ENCODE measurements at places on chromosomes 5 and 9. TPM values are rescaled to one million over a fixed set of nuclear protein-coding genes. Genes with fewer than 3 reads are reported as not detected.

DNA sequence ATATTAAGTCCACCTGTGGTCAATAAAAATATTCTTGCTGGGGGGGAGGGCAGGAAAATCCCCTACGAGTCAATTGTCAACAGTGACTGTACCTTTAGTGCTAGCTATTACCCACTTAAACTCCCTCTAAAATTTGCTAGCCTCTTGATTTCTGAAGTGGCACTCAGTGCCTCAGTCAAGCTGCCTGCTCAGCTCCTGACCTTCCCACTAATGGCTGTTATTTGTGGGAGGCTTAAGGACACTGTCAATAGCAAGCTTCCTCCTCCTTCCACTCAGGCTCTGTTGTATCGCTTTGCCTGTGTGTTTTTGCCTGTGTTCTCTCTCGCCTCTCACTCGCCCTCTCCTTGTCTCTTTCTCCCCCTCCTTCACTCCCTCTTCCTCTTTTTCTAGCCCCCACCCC is 140.8 kb downstream of the BNC2 start:
- no peaks in the 10 kb centered on the region for H3K27me3 ChIP-seq
- DNase-seq, result no peak
- H3K4me3 ChIP-seq, result no peak overlapping the region

DNA sequence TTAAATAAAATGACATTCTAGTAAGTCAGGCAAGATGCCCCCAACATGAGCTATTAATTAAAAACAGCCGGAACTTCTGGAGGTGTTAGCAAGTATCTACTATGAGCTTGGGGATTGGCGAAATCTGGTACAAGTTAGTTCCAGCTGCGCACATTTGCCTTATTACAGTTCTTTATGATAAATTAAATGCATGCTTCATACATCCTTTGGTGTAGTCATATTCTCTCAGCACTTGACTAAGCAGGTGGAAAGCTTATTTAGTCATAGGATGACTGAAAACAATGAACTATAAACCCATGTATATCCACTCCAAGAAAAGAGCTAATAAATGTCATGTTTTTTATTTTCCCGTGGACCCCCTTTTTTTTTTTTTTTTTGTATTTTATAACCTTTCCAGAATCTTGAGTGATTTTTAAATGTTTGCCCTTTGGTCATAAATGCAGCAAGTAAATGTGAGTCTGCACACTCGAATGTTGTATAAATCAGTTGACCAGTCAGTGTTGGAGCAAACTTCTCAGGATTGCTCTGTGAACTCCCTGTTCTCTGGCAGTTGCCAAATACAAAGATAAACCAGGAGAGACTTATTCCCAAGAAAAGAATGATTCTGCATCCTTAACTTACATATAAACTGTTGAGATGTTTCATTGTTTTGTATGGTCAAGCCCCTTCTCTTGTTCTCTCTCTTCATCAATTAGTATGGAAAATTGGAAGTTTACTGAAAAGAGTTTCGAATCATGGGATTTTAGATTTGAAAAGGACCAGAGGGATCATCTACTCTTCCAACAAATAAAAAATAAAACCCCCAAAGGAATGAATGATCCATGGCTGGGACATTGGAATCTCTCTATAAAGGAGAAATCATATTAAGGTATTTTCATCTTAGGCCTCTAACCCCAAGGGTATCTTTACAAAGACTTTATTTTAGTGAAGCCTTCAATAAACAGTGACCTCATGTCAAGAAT is 38.3 kb downstream of the PIK3R1 start:
- H3K4me3 ChIP-seq, result peak overlapping the region; percentile 6
- no peaks in the 10 kb centered on the region for H3K36me3 ChIP-seq
- no peaks in the 10 kb centered on the region for H3K27me3 ChIP-seq
- DNase-seq, result no peak

DNA sequence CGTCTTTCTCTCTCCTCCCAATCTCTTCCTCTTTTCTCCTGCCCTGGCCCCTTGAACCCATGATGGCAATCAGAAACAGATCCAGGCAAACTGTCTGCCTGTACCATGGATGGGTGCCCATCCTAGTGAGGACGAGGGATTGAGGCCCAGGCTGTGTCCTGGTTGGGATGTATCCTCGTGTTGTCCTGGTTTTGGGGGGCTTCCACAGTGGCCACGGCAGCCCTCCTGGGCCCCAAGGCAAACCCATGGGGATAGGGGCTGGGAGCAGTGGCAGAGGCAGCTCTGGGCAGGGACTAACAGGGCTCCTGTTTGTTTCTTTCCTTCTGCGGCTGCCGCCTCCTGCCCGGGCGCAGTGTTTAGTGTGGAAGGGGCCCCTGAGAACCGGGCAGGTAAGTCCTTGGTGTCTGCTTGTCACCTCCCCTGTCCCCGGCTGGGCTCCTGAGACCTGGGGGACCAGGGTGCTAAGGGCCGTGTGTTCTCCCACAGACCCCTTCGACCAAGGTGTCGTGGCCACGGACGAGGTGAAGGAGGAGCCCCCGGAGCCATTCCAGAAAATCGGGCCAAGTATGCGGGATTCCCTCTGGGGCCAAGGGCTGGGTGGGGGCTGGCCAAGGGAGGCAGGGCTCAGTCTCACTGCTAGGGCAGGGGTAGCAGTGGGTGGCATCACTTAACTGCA is 70.0 kb downstream of the AMBP start:
- no peak for DNase-seq
- no peak overlapping the region for H3K4me3 ChIP-seq
- H3K27me3 ChIP-seq, result no peaks in the 10 kb centered on the region
- H3K27ac ChIP-seq, result no peak overlapping the region
- H3K4me1 ChIP-seq, result peaks cover 8% of the 10 kb centered on the region
- H3K36me3 ChIP-seq, result peaks cover 4% of the 10 kb centered on the region

GRCh38 chr5:98557916-98558315 is 215.5 kb upstream of the RGMB start:
- no peaks in the 10 kb centered on the region for H3K36me3 ChIP-seq
- no peak for DNase-seq
- H3K27ac ChIP-seq, result no peak overlapping the region
- H3K4me3 ChIP-seq, result no peak overlapping the region
- H3K27me3 ChIP-seq, result no peaks in the 10 kb centered on the region

DNA sequence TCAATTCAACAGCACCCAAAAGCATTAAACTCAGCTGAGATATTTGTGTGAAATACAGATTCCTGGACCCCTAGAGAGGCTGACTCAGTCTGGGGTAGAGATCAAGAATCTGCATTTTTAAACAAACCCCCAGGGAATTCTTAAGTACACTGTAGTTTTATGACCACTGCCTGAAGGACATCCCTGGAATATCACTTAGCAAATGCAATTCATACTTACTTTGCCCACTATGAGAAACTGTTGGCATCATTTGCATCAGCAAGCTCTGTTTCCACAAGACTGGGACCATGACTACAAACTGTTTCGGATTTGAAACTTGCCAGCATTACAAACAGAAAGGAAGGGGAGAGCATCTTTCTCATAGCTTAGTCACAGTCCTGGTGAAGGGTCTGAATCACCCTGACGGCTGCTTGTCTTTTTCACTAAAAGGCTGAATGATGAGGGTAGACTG is 63.7 kb downstream of the MLLT3 start:
- no peak overlapping the region for H3K4me3 ChIP-seq
- H3K27ac ChIP-seq, result no peak overlapping the region
- no peak for DNase-seq
- H3K36me3 ChIP-seq, result no peaks in the 10 kb centered on the region

DNA sequence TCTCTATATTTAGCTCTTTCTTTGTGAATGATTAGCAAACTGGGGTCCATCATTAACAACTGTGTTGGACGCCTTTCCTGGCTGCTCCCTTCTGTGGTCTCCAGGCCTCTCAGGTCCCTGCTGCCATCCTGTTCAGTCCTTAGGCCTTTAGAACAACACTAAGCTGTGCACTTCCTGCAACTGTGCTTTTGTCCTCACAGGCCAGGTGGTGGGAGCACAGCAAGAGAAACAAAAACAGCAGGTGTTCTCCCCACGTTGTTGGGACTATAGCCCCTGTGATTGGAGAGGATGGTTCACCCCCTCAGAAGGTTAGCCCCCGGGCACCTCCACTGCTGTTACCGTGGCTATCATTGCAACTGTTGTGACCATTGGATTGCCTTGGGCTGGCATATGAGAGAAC is 41.7 kb upstream of the CLINT1 start:
- peaks cover 13% of the 10 kb centered on the region for H3K4me1 ChIP-seq
- H3K36me3 ChIP-seq, result no peaks in the 10 kb centered on the region
- no peak for DNase-seq
- H3K27ac ChIP-seq, result no peak overlapping the region
- no peaks in the 10 kb centered on the region for H3K27me3 ChIP-seq
- no peak overlapping the region for H3K4me3 ChIP-seq

- no peaks in the 10 kb centered on the region for H3K4me1 ChIP-seq
- no peaks in the 10 kb centered on the region for H3K36me3 ChIP-seq
- no peak for DNase-seq
- no peaks in the 10 kb centered on the region for H3K27me3 ChIP-seq
- no peak overlapping the region for H3K27ac ChIP-seq
- H3K4me3 ChIP-seq, result no peak overlapping the region
These were observed 394.5 kb downstream of the SPATA31D1 start for GRCh38 chr9:82382887-82383616.

Gene PSD2
- 0.14 TPM for total RNA-seq

Gene FCN2
- total RNA-seq, result not detected

DNA sequence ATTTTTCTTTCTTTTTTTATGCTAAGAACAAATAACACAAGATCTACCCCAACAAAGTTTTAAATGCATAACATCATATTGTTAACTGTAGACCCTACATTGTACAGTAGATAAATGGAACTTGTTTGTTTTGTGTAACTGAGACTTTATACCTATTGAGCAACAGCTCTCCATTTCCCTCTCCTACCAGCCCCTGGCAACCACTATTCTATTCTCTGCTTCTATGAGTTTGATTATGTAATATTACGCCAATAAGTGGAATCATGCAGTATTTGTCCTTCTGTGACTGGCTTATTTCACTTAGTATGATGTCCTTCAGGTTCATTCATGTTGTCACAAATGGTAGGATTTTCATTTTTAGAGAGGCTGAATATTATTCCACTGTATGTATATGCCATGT is 308.2 kb upstream of the PRR16 start:
- H3K4me1 ChIP-seq, result peaks cover 3% of the 10 kb centered on the region
- no peaks in the 10 kb centered on the region for H3K27me3 ChIP-seq
- no peaks in the 10 kb centered on the region for H3K36me3 ChIP-seq
- H3K27ac ChIP-seq, result no peak overlapping the region

- no peak overlapping the region for H3K4me3 ChIP-seq
- DNase-seq, result no peak
- H3K4me1 ChIP-seq, result no peaks in the 10 kb centered on the region
These were observed 30.0 kb downstream of the SNX30 start for GRCh38 chr9:112780450-112781036.

Gene ANKDD1B
- total RNA-seq, result not detected

Gene WNK2
- 4.7 TPM for total RNA-seq

DNA sequence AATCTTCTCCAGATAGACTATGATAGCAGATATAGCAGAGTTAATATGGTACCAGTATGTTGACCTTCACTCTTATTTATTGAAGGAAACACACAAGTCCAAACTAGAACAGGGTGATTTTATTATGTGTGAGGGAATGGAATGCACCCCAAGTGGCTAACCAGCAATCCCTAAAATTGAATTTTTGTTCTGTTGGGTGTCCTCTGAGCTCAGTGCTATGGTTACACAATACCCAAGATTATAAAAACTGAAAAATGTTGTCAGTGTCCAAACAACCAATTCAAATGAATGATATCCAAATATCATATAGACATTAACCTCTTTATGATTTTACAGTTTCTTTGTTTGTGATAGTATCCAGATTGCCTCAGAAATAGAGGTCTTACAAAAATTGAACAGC is 60.9 kb downstream of the NNT start:
- DNase-seq, result no peak
- H3K36me3 ChIP-seq, result peaks cover 6% of the 10 kb centered on the region
- H3K4me1 ChIP-seq, result peaks cover 9% of the 10 kb centered on the region
- H3K4me3 ChIP-seq, result no peak overlapping the region
- H3K27ac ChIP-seq, result no peak overlapping the region

Gene UBQLN1
- 107 TPM for total RNA-seq

GRCh38 chr5:172082180-172082579 is 75.7 kb upstream of the FBXW11 start:
- H3K27me3 ChIP-seq, result no peaks in the 10 kb centered on the region
- H3K4me1 ChIP-seq, result no peaks in the 10 kb centered on the region
- no peak overlapping the region for H3K27ac ChIP-seq

DNA sequence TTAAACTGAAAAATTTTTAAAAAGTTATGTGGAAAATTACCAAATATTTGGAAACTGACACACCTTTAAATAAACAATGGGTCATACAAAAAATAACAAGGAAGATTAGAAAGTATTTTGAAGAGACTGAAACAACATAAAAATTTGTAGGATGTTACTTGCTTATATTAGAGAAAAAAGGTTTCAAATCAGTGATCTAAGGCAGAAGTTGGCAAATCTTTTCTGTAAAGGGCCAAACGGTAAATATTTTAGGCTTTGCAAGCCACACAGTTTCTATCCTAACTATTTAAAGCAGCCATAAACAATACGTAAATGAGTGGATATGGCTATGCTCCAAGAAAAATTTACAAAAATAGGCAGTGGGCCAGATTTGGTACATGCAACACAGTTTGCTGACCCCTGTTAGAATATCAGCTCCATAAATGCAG is 81.3 kb downstream of the OXCT1 start:
- peak overlapping the region; percentile 42 for H3K4me3 ChIP-seq
- no peaks in the 10 kb centered on the region for H3K27me3 ChIP-seq
- peak overlapping the region; percentile 38 for H3K27ac ChIP-seq

DNA sequence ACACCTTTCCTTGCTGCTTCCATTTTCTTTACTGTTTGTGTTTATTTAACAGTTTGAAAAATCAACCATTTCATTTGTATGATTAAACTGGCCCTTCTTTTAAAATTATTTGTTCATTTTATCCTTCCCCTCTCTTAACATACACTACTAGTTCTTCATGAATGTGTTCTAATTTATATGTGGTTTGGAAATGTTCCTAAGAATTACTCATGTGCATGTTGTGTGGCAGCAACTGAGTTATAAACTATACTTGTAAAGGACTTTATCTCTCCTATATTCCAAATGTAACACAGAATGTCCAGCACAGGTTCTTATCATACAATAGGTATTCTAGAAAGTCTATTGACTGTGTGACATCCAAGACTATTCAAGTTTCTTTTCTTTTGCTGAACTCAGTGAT is 358.2 kb upstream of the MEF2C start:
- no peak for DNase-seq
- no peaks in the 10 kb centered on the region for H3K27me3 ChIP-seq
- no peak overlapping the region for H3K4me3 ChIP-seq
- H3K4me1 ChIP-seq, result peaks cover 4% of the 10 kb centered on the region

Gene DAB2IP
- total RNA-seq, result 87.4 TPM

GRCh38 chr5:138789771-138790242 is 36.6 kb downstream of the CTNNA1 start:
- H3K27ac ChIP-seq, result no peak overlapping the region
- no peak overlapping the region for H3K4me3 ChIP-seq
- H3K4me1 ChIP-seq, result peaks cover 61% of the 10 kb centered on the region
- no peaks in the 10 kb centered on the region for H3K27me3 ChIP-seq

Gene AGGF1
- total RNA-seq, result 26.0 TPM

DNA sequence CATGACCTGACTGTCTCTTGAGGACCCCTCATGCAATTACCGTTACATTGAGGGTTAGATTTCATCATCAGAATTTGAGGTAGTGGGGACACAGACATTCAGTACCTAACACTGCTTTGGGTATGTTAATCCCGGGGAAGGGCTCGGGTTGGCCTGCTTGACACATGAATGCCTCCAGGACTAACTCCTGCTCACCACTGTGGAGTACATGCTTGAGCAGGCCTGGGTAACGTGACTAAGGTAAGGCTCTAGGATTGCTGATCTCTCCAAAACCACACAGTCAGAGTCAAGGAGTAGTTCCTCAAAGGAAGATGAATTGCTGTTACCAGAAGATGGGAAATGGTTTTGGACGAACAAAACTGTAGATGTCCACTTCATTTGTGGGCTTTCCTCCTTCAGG is 376.3 kb upstream of the ZNF462 start:
- H3K27me3 ChIP-seq, result no peaks in the 10 kb centered on the region
- no peak for DNase-seq
- no peaks in the 10 kb centered on the region for H3K4me1 ChIP-seq
- H3K4me3 ChIP-seq, result no peak overlapping the region
- no peaks in the 10 kb centered on the region for H3K36me3 ChIP-seq

Measured in thoracic aorta (tissue), 2 donors.